ENCODE measurements at places on chromosomes 6 and 20.

GRCh38 chr20:17625246-17626051, 55.6 kb downstream of the DSTN start:
- DNase-seq = no peak

- no peak for DNase-seq
Observed at GRCh38 chr6:65933390-65933789, 226.4 kb upstream of the EYS start.

GRCh38 chr6:105608711-105609374, 206.0 kb upstream of the PREP start:
- DNase-seq = no peak

DNA sequence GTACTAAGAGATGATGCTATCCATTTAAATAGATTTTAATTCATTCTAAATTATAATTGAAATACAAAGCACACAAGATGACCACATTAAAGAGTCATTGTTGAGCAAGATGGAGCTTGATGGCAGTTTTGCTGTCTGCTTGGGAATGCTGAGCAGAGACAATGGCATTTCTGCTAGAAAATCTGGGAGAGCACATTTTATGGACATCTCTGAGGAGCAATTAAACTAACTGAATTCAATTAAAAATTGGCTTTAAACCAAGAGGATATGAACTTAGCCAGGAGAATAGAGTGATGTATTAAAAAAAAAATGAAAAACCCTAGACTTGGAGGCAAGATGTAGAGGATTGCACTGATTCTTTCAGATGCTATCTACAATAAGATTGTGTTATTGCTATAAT, 19.1 kb upstream of the ADGRB3 start:
- DNase-seq = no peak

DNA sequence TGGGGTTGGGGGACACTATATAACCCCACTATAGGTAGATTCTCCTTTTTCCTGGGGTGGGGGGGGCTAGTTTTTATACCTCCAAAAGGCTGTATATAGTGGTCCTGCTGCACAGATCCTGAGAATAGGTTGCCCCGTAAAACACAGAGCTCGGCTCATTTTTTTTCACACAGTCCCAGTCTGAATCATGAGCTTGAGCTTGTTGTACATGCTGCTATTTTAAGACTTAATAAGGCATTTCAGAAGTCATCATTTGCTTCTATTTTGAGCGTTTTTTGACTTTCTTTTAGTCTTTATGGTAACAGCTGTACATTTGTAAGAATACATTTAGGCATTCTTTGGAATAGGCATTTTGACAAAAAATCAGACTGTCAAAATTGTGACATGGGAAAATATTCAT, 30.5 kb downstream of the SLC9A8 start:
- no peak for DNase-seq

- no peak for DNase-seq
Observed at GRCh38 chr6:149079911-149080491, 237.5 kb upstream of the TAB2 start.

- no peak for DNase-seq
Observed at GRCh38 chr20:51804754-51805153, 2.4 kb upstream of the SALL4 start.

DNA sequence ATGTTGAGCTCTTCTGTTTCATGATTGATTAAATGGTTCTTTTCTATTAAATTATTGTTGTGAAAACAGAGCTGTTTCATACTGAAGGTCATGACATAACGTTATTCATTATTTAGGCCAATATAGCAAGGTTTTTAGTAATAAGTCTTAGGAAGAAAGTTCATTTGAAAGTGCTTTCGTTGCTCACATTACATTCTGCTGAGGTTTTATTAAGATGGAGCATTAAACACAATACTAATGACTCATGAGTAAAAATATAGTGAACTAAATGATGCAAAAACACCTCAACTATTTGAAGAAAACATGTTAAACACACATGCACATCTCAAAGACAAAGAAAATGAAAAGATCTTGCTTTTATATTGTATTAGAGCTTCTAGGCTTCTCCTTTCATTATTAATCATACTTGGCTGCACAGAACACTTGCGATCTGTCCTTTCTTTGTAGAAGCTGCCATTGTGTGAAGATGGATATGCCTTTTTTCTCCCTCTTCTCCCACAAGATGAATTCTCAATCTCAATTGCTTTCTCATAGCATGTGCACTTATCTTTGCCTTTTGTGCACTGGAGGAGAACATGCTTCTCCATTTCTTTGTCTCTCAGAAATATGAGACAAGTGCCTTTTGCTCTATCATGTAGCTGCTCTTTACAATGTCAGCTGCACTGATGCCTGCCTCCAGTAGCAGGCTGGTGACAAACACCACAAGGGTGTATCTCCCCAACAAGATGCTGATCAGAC, 312.4 kb downstream of the PHF3 start:
- no peak for DNase-seq

DNA sequence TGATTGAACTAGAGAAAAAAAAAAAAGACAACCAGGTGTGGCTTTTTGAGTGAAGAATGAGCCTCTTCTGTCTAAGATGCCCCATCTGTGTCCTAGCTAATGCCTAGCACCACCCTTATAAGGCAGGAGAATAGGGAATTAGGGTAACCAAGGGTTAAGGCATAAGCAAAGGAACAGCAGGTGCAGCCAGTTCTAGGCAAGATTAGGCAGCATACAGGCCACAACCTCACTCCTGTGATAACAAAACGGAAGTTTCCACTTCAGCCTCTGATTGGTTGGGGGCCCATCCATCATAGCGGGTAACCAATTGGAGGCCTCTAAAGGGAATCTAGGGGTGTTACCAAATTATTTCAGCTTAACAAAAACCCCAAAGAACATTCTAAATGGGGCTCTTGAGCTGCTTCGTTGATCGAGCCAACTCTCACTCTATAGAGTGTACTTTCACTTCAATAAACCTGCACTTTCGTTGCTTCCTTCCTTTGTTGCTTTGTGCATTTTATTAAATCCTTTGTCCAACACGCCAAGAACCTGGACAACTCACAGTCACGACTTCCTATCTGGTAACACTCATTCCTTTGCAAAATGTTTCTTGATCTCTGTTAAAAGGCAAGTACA, 61.9 kb upstream of the TAGAP start:
- DNase-seq = peak; percentile 76

DNA sequence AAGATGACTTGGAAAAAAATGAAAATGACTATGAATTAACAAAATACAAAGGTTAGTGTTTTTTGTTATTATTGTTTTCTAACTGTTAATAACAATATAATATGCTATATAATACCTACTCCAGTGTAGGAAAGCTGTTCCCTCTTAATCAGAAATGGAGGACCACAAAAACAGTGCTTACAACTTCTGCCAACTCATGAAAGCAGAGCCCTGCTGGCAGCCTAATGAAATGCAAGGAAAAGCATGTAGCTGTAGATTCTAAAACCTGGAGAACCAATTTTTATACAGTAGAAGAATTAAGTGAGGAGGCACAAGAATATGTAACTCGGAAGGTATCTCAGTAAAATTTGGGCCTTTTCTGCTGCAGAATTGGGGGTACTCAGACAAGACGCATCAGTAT, 29.4 kb downstream of the PHIP start:
- peak; percentile 51 for DNase-seq
